ENCODE measurements at places on chromosomes 16 and 17. TPM values are rescaled to one million over a fixed set of nuclear protein-coding genes. Genes with fewer than 3 reads are reported as not detected.

Gene AANAT
- total RNA-seq: not detected

Gene FOXC2
- 0.06 TPM for total RNA-seq

Gene KRTAP1-5
- total RNA-seq: not detected

Gene TNFRSF13B
- not detected for total RNA-seq

GRCh38 chr17:4097165-4097960 is 45.5 kb downstream of the ZZEF1 start:
- H3K27me3 ChIP-seq: no peaks in the 10 kb centered on the region
- DNase-seq: no peak
- H3K4me3 ChIP-seq: no peak overlapping the region
- H3K27ac ChIP-seq: no peak overlapping the region
- H3K4me1 ChIP-seq: no peaks in the 10 kb centered on the region
- peaks cover 2% of the 10 kb centered on the region for H3K36me3 ChIP-seq

DNA sequence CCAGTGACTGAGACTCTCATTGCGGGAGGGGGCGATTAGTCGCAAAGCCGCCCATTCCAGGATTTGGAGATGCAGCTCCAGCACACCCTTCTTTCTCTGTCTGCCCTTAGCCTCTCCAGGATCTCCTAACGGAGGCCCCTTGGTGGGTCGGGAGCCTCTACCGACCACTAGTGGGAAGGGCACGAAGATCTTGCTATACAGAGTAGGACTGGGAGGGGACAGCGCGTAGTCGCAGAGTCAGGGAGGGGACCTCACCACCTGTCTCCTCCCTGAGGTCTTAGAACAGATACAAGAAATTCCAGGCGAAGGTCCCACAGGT is 588 bp upstream of the SMTNL2 start:
- no peak for DNase-seq
- H3K27ac ChIP-seq: no peak overlapping the region
- no peaks in the 10 kb centered on the region for H3K36me3 ChIP-seq
- no peaks in the 10 kb centered on the region for H3K27me3 ChIP-seq

DNA sequence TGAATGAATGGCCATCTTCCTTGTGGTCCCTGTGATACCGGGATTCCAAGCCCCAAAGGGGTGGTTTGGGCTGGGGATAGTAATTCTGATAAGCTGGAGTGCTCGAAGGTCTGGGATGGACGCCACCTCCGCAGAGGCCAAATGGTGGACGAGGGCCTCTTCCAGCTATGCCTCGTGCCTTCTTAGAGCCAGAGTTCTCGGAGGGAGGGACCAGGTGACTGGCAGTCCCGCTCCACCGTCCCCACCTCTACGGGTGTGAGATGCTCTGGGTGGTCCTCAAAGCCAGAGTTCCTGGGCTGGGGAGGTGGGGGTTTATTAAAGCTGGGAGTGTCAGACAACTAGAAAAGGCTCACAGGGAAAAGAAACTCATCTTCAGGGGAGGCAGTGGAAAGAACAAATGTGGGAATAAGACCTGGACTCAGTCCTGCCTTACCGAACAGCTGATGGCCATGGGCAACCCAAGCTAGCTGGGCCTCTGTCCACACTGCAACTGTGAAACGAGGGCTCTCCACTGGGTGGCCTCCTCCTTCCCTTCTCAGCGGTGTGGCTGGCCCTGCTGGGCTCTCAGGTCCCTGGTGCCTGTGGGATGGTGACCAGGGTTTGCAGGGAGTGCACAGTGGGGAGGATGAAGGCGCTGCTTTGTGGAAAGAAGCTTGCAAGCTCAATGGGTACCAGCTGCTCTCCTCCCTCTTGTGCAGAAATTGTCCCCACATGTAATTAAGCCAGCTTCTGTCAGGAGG is 75.2 kb downstream of the N4BP1 start:
- H3K36me3 ChIP-seq: no peaks in the 10 kb centered on the region
- no peak for DNase-seq
- no peaks in the 10 kb centered on the region for H3K27me3 ChIP-seq

All from pancreas (tissue), 10 donors.